ENCODE measurements at places on chromosomes 11 and 22.

- peak; percentile 32 for DNase-seq
Observed at GRCh38 chr22:26648011-26648497, 9.3 kb upstream of the MIAT start.

DNA sequence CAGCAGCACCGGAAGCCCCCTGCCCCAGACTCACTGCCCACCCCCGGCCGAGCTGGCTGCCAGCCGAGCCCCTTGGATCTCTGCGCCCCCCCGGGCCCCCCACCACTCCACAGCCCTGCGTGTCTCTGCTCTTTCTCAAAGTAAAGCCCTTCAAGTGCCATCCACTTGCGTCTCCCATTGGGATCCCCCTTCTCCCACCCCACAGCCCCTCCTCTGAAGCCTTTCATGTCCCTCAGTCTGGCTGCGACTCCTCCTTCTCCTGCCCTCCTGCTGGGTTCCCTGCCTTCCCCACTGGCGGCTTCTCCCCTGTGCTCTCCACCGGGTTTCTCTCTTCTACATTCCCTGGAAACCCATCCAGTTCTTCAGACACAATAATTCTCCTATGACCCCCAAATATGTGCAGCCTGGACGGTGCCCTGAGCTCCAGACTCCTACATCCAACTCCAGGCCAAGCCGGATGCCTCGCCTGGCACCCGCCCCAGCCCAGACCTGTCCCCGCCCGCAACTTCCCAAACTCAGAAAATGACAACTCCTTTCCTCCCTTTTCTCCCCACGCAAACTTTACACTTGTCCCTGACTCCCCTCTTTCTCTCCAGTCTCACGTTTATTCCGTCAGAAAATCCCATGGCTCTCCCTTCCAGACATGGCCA is 108.9 kb downstream of the WNT7B start:
- DNase-seq: no peak

DNA sequence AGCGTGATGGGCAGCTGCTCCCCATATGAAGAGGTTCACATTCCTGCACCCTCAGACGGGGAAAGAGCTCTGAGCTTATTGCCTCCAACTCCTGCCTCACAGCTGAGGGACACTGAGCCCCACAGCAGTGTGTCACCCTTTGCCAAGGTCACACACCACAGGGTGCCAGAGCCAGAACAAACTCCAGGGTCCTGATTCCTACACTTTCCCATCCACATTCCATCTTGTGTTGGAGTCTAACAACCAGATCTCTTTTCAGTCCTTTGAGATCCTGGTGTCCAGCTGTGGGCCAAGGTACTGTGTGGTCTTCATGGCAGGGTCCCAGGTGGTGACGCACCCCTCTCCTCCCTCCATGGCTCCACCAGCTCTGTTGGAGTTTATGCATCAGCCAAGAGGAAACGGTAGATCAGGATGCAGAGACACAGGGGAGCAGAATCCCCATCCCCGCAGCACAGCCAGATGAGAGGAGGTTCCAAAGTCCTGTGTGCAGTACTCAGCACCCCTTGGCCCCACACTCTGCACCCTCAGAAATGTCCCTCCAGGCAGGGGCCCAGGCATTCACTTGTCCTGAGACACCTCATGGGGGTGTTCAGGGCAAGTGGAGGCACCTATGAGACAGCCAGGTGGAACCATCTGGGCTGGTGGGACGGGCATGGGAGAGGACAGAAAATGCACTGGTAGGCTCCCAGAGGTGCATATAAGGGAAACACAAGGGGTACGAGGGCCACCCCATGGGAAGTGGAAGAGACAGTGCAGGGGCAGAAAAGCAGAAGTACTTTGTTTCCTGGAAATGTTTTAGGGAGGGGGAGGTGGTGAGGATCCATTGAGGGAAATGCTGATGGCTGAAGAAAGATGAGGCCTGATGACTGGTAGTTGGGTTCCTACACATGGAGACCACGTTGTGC is 32.6 kb upstream of the GNAZ start:
- no peak for DNase-seq

DNA sequence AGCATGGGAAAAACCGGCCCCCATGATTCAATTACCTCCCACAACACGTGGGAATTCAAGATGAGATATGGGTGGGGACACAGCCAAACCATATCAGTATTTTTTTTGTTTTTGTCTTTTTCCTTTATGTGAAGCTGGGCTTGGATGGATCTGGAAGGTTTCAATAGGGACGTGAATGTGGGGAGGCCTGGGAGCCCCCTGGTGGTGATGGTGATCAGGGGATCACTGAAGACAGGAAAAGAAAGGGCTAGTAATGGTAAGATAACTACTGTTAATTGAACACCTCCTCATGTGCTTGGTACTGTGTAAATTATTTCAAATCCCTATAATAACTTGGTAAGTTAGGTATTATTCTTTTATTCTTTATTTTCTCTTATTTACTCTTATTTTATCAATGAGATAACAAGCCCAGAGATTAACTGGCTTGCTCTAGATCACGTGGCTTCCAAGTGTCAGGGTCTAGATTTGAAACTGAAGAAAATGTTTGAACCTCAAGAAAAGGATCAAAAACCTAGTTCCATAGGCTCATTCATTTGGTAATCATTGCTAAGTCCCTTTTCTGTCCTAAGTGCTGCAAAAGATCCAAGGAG is 364.2 kb downstream of the TENM4 start:
- DNase-seq: no peak

GRCh38 chr11:71429701-71430100 is 18.5 kb downstream of the DHCR7 start:
- no peak for DNase-seq

GRCh38 chr11:70618431-70619101 is 220.2 kb downstream of the CTTN start:
- no peak for DNase-seq

- no peak for DNase-seq
Observed at GRCh38 chr11:97717922-97718321, 1302.8 kb upstream of the CNTN5 start.

DNA sequence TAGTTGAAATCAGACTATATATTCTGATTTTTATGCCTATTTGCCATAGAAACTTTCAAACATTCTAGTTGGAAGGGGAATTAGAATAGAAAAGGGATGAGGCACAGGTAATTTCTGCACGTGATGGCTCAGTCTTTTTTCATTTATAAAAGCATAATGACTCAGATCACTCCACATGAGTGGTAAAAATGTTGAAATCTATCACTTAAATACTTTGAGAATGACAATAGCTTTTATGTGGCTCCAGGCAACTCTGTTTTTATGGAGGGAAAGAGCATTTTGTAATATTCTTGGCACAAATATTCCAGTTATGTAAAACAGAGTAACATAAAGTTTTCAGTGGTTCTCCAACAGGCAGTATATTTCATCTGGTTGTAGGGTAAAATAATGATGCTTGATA is 5.9 kb upstream of the MMP3 start:
- no peak for DNase-seq

- no peak for DNase-seq
Observed at GRCh38 chr22:42745118-42745517, 24.4 kb upstream of the A4GALT start.

- no peak for DNase-seq
Observed at GRCh38 chr11:28476049-28476448, 367.9 kb downstream of the METTL15 start.

GRCh38 chr11:65918211-65919140 is at the start of gene C11orf68:
Gene C11orf68, minus strand, starts transcription at chr11:65919062. Its CDS starts 31 bp downstream, at chr11:65919031.
- DNase-seq: no peak
